ENCODE measurements at places on chromosomes 7 and 10. TPM values are rescaled to one million over a fixed set of nuclear protein-coding genes. Genes with fewer than 3 reads are reported as not detected.

SPDYE1 gene
- not detected for total RNA-seq

MOGAT3 gene
- total RNA-seq, result not detected

HYAL4 gene
- total RNA-seq, result not detected

AKR1E2 gene
- 4.6 TPM for total RNA-seq

GIMAP5 gene
- not detected for total RNA-seq

ADRB1 gene
- not detected for total RNA-seq

NFE2L3 gene
- 0.18 TPM for total RNA-seq

LRRC18 gene
- not detected for total RNA-seq
